ENCODE measurements at places on chromosomes 6 and 20. TPM values are rescaled to one million over a fixed set of nuclear protein-coding genes. Genes with fewer than 3 reads are reported as not detected.

GRCh38 chr6:33430991-33431879 lies 11.4 kb downstream of the SYNGAP1 start:
- peak; percentile 95 for DNase-seq
- no peaks in the 10 kb centered on the region for H3K27me3 ChIP-seq
- H3K4me3 ChIP-seq, result peak overlapping the region; percentile 90
- H3K4me1 ChIP-seq, result peaks cover 58% of the 10 kb centered on the region
- H3K27ac ChIP-seq, result peak overlapping the region; percentile 74

DNA sequence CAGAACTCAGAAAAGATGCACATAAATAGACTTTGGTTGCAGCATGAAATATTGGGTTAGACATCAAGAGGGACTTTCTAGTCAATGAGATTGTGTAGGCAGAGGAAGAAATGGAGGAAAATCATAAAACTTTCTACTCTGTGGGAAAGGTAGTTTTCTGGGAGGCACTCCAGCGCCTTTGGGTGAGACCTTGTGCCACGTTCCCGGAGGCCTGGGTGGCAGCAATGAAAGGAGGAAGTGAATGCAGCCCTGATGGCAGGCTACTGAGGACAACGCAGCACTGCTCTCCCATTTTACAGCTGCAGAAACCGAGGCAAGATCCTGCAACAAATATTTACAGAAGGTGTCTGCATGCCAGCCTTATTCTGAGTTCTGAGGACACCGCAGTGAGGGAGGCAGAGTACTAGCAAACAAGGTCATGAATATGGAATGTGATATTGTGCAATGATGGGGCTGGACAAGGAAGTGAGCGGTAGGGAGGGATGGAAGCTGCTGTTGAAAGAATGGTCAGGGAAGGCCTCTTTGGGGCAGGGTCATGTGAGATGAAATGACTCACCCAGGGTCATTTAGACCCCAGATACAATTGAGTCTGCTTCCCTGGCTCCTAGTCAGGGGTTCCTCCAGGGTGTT lies 159.1 kb downstream of the TFAP2C start:
- H3K27me3 ChIP-seq, result no peaks in the 10 kb centered on the region
- H3K27ac ChIP-seq, result no peak overlapping the region
- no peak overlapping the region for H3K4me3 ChIP-seq
- no peaks in the 10 kb centered on the region for H3K36me3 ChIP-seq
- no peak for DNase-seq

GRCh38 chr6:150605333-150605732 lies 5.6 kb downstream of the PLEKHG1 start:
- no peak overlapping the region for H3K27ac ChIP-seq
- DNase-seq, result no peak
- H3K4me3 ChIP-seq, result no peak overlapping the region
- H3K4me1 ChIP-seq, result peaks cover 6% of the 10 kb centered on the region
- peaks cover 42% of the 10 kb centered on the region for H3K27me3 ChIP-seq

- peaks cover 7% of the 10 kb centered on the region for H3K4me1 ChIP-seq
- no peak for DNase-seq
- H3K27me3 ChIP-seq, result no peaks in the 10 kb centered on the region
- no peak overlapping the region for H3K27ac ChIP-seq
- no peak overlapping the region for H3K4me3 ChIP-seq
These were observed 111.7 kb downstream of the NOL4L start for GRCh38 chr20:32473231-32474008.

DNA sequence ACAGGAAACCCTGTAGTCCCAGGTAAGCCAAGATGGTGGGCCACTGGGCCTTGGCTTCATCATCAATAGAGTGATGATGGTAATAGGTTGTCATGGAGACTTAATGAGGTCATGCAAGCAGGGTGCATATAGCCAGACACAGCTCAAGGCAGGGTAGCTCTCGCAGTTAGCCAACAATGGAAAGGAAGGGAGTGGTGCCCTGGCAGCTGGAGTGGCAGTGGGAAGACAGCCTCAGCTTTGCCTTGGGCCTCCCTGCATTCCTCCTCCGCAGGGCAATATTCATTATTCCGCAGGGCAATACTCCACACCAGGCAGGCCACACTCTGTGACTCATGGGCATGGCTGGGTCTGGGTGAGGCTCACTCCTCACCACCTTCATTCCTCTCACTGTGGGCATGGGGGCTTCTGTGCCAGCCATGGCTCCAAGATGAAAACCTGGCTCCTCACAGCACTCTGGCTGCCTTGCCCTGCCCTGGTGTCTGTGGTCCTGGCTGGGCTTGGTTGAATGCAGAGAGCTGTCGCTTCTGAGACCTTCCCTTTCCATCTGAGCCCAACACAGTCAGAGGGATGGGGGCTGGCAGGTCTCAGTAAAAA lies 163.1 kb upstream of the PMEPA1 start:
- no peaks in the 10 kb centered on the region for H3K36me3 ChIP-seq
- DNase-seq, result no peak
- H3K27ac ChIP-seq, result no peak overlapping the region
- H3K4me3 ChIP-seq, result no peak overlapping the region

GRCh38 chr20:62716198-62716940 lies 7.7 kb downstream of the NTSR1 start:
- H3K27me3 ChIP-seq, result peaks cover 54% of the 10 kb centered on the region
- peaks cover 8% of the 10 kb centered on the region for H3K36me3 ChIP-seq
- H3K27ac ChIP-seq, result peak overlapping the region; percentile 9

DNA sequence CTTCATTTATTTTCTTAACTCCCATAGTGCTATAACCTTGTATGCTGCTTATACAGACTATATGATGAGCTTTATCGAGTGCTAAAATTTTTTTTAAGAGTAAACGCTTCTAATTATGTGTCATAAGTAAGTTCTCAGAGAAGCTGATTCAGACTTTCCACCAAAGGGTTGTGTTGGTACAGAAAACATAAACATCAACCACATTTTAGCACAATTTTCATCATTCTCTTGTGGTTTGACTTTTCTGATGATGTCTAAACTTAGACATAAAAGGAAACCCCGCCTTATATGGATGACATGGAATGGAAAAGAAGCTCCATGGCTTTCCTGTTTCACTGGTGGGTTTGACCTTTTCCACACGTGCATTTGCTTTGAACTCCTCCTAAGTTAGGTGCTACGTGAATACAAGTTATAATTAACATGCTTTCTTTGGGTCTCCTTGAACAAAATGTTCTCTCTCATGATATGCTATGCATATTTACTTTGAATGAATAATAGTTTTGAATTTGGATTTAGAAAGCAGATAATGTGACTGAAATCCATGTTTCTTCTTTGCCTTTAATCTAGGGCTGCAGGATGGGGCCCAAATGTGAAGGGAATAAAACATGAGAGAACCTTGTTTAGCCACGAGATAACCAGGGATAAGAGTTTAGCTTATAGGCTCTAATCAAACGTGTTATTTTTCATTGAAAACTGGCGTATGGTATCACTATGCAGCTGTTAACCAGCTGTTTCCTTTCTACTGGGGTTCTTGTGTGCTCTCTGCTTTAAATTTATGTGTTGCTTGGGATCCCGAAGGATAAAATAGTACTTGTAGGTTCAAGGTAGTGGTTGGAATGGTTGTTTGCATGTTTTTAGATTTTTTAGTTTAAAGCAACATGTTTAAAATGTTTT lies 127.1 kb upstream of the AHI1 start:
- H3K27ac ChIP-seq, result peak overlapping the region; percentile 98
- peaks cover 66% of the 10 kb centered on the region for H3K36me3 ChIP-seq
- peak overlapping the region; percentile 46 for H3K4me3 ChIP-seq
- DNase-seq, result peak; percentile 83
- H3K4me1 ChIP-seq, result peaks cover 61% of the 10 kb centered on the region
- no peaks in the 10 kb centered on the region for H3K27me3 ChIP-seq

GRCh38 chr20:47181056-47181862 lies 175.2 kb downstream of the ZMYND8 start:
- DNase-seq, result no peak
- H3K4me3 ChIP-seq, result no peak overlapping the region
- no peak overlapping the region for H3K27ac ChIP-seq

DNA sequence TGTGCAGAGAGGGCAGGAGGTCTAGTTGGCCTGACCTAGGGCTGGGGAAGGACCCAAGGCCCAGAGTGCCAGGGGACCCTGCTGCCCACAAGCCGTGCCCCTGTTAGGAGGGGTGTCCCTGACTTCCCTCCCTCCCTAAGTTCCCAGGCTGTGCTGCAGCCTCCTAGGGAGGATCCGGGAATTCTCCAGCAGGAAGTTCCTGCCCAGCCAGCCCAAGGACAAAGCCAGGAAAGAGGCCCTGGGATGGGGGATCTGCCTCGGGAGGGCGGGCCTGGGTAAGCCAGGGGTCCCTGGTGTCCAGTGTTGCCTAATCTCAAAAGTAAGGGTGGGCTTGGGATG lies 9.3 kb upstream of the BAK1 start:
- H3K4me1 ChIP-seq, result peaks cover 36% of the 10 kb centered on the region
- DNase-seq, result no peak
- no peak overlapping the region for H3K4me3 ChIP-seq
- H3K27me3 ChIP-seq, result no peaks in the 10 kb centered on the region
- no peak overlapping the region for H3K27ac ChIP-seq

DNA sequence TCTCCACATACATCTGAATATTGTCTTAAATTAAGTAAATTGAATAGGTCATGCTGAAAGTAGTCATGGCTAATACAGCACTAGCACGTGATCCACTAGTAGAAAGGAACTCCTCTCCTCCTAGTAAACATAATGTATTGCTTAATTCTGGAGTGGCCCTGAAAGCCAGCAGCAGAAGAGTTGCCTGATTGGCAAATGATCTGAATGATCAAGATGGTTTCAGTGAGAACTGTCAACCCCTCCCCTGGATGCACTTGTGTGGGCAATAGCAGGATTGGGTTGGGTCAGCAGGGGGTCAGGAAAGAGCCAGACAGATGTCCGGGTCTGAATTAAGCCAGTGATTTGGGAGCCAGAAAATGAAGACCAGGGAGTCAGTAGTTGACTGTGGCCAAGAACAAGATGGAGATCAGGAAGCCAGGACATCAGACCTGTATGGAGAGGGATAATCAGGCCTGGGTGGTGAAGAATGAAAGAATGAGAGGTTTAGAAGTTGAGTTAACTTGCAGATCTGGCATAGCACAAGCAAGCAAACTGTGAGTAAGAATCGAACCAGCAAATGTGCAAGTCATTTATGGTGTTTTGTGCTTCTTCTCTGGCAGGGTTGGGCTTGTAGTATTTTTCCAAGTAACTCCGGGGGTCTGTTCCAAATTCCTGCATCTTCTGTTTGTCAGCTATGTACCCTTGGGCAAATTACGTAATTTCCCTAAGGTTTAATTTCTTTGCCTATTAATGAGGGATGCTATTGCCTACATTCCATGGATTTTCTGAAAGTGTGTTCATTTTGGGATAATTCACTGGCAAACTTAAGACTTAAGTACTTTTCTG lies 304.9 kb downstream of the CD109 start:
- DNase-seq, result no peak
- no peak overlapping the region for H3K4me3 ChIP-seq
- no peaks in the 10 kb centered on the region for H3K36me3 ChIP-seq
- no peaks in the 10 kb centered on the region for H3K4me1 ChIP-seq

DNA sequence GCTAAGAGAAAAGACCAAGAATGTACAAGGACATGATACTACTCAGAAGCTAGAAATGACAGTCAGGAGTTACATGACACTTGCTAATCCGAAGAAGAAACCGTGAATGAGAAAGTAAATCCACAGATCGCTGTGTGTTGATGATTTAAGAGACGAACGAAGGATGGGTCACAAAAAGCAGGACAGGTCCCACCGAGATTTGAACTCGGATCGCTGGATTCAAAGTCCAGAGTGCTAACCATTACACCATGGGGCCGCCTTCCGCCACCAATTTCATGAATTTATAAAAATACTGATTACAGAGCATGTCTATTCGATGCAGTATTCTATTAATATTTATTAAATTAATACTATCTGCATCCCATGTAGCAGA lies 54.0 kb upstream of the BTN3A2 start:
- peak overlapping the region; percentile 91 for H3K4me3 ChIP-seq
- H3K4me1 ChIP-seq, result peaks cover 47% of the 10 kb centered on the region
- no peaks in the 10 kb centered on the region for H3K36me3 ChIP-seq
- H3K27me3 ChIP-seq, result peaks cover 2% of the 10 kb centered on the region
- peak; percentile 72 for DNase-seq

- no peaks in the 10 kb centered on the region for H3K27me3 ChIP-seq
- peaks cover 40% of the 10 kb centered on the region for H3K36me3 ChIP-seq
- peak overlapping the region; percentile 43 for H3K4me3 ChIP-seq
- H3K4me1 ChIP-seq, result peaks cover 45% of the 10 kb centered on the region
- H3K27ac ChIP-seq, result peak overlapping the region; percentile 82
- no peak for DNase-seq
These were observed 6.0 kb downstream of the TMEM30A start for GRCh38 chr6:75278474-75279077.

- H3K27me3 ChIP-seq, result no peaks in the 10 kb centered on the region
- no peak for DNase-seq
- no peaks in the 10 kb centered on the region for H3K36me3 ChIP-seq
- no peak overlapping the region for H3K27ac ChIP-seq
- H3K4me3 ChIP-seq, result no peak overlapping the region
- H3K4me1 ChIP-seq, result no peaks in the 10 kb centered on the region
These were observed 311.5 kb downstream of the HDGFL1 start for GRCh38 chr6:22880686-22881433.

GRCh38 chr6:45965007-45965406 lies 50.7 kb downstream of the CLIC5 start:
- no peaks in the 10 kb centered on the region for H3K4me1 ChIP-seq
- H3K4me3 ChIP-seq, result no peak overlapping the region
- H3K36me3 ChIP-seq, result no peaks in the 10 kb centered on the region
- H3K27ac ChIP-seq, result no peak overlapping the region
- no peak for DNase-seq

GRCh38 chr20:50003253-50003656 lies 20.5 kb downstream of the SNAI1 start:
- no peak overlapping the region for H3K27ac ChIP-seq
- peaks cover 2% of the 10 kb centered on the region for H3K27me3 ChIP-seq
- peaks cover 23% of the 10 kb centered on the region for H3K4me1 ChIP-seq
- no peaks in the 10 kb centered on the region for H3K36me3 ChIP-seq
- H3K4me3 ChIP-seq, result no peak overlapping the region
- no peak for DNase-seq

DNA sequence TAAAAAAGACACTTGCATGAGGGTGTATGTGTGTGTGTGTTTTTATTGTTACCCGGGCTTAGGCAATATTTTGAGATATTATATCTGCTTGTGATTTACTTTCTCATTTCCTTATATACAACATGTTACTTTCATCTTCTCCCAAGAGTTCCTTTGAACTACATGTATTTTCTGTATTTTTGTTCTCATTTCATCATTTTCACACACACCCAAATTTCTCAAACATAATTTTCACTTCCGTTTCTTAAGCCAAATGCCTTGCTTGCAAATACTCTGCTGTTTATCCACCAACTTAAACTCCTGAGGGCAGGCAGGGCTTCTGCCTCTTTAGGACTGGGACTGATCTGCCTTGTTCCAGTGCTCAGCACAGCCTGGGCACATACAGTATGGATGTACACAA lies 69.3 kb upstream of the FYN start:
- no peak overlapping the region for H3K4me3 ChIP-seq
- no peaks in the 10 kb centered on the region for H3K4me1 ChIP-seq
- no peak overlapping the region for H3K27ac ChIP-seq

GRCh38 chr6:51049288-51049982 lies 230.8 kb downstream of the TFAP2B start:
- no peak overlapping the region for H3K4me3 ChIP-seq
- no peaks in the 10 kb centered on the region for H3K36me3 ChIP-seq
- DNase-seq, result no peak

Gene GSTA2
- total RNA-seq, result not detected

Gene SRMS
- total RNA-seq, result not detected

Gene TENT5A
- total RNA-seq, result 0.90 TPM

Gene ARMC2
- total RNA-seq, result 3.3 TPM

Gene MAFB
- 1.2 TPM for total RNA-seq

Gene SPEF1
- total RNA-seq, result not detected

Gene BPIFB4
- total RNA-seq, result not detected

Gene RAMACL
- 0.14 TPM for total RNA-seq

Gene CYP24A1
- total RNA-seq, result not detected

Gene GPLD1
- total RNA-seq, result 0.44 TPM

Gene ADGRF4
- not detected for total RNA-seq

Measured in activated CD4-positive, alpha-beta T cell treated with anti-CD3 and anti-CD28 coated beads, Interleukin-2, amount 10 ng/mL, durations not matched to agents 24 days and 14 days (primary cell).